ENCODE measurements at places on chromosomes 5 and 9.
A peak's percentile ranks its signal among the peaks of the same experiment; 100 is the strongest.

- H3K27me3 ChIP-seq = no peaks in the 10 kb centered on the region
- H3K4me1 ChIP-seq = no peaks in the 10 kb centered on the region
- H3K4me3 ChIP-seq = no peak overlapping the region
These were observed 126.7 kb downstream of the PRKACG start for GRCh38 chr9:68887232-68887631.

GRCh38 chr9:93216073-93216365, 32.1 kb downstream of the WNK2 start:
- H3K27me3 ChIP-seq = no peaks in the 10 kb centered on the region
- no peak for DNase-seq
- H3K4me3 ChIP-seq = no peak overlapping the region
- no peak overlapping the region for H3K27ac ChIP-seq

GRCh38 chr5:167688341-167689130, 602.9 kb upstream of the WWC1 start:
- no peak overlapping the region for H3K4me3 ChIP-seq
- H3K27me3 ChIP-seq = no peaks in the 10 kb centered on the region
- H3K4me1 ChIP-seq = no peaks in the 10 kb centered on the region
- DNase-seq = no peak
- no peaks in the 10 kb centered on the region for H3K36me3 ChIP-seq

- H3K27me3 ChIP-seq = no peaks in the 10 kb centered on the region
- H3K27ac ChIP-seq = no peak overlapping the region
- no peak overlapping the region for H3K4me3 ChIP-seq
- H3K36me3 ChIP-seq = no peaks in the 10 kb centered on the region
- no peak for DNase-seq
- H3K4me1 ChIP-seq = no peaks in the 10 kb centered on the region
These were observed 105.9 kb upstream of the DAP start for GRCh38 chr5:10866913-10867312.

GRCh38 chr5:54103871-54104270, 206.5 kb downstream of the ARL15 start:
- H3K36me3 ChIP-seq = no peaks in the 10 kb centered on the region
- no peak overlapping the region for H3K4me3 ChIP-seq
- no peaks in the 10 kb centered on the region for H3K4me1 ChIP-seq
- H3K27ac ChIP-seq = no peak overlapping the region
- no peaks in the 10 kb centered on the region for H3K27me3 ChIP-seq
- DNase-seq = no peak

DNA sequence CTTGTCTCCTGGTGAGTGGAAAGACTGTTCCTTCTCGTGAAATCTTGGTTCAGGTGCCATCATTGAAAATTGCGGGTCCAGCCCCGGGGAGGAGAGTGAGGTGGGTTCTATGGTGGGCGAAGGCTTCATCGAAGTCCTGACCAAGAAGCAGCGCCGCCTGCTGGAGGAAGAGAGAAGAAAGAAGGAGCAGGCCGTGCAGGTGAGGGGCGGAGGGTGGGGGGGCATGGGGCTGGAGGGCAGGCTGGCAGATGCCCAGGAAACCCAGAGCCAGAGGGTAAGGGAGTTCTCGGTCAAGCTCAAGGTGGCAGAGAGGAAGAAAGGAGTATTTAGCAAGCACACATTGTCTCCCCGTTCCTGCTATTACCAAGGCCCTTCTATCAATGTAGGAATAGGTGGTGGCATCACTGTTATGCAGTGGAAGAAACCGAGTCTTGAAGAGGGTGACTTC, 24.3 kb upstream of the POMT1 start:
- peaks cover 96% of the 10 kb centered on the region for H3K36me3 ChIP-seq
- no peaks in the 10 kb centered on the region for H3K4me1 ChIP-seq
- no peak overlapping the region for H3K4me3 ChIP-seq
- peak; percentile 51 for DNase-seq
- no peak overlapping the region for H3K27ac ChIP-seq
- H3K27me3 ChIP-seq = no peaks in the 10 kb centered on the region

- no peaks in the 10 kb centered on the region for H3K36me3 ChIP-seq
- H3K4me3 ChIP-seq = no peak overlapping the region
- no peak for DNase-seq
- H3K27ac ChIP-seq = no peak overlapping the region
- H3K4me1 ChIP-seq = no peaks in the 10 kb centered on the region
- no peaks in the 10 kb centered on the region for H3K27me3 ChIP-seq
These were observed 492.6 kb upstream of the BRINP1 start for GRCh38 chr9:119861842-119862241.

GRCh38 chr5:174412941-174413340, 311.4 kb upstream of the MSX2 start:
- DNase-seq = no peak
- H3K4me3 ChIP-seq = no peak overlapping the region
- H3K27me3 ChIP-seq = no peaks in the 10 kb centered on the region
- no peak overlapping the region for H3K27ac ChIP-seq

DNA sequence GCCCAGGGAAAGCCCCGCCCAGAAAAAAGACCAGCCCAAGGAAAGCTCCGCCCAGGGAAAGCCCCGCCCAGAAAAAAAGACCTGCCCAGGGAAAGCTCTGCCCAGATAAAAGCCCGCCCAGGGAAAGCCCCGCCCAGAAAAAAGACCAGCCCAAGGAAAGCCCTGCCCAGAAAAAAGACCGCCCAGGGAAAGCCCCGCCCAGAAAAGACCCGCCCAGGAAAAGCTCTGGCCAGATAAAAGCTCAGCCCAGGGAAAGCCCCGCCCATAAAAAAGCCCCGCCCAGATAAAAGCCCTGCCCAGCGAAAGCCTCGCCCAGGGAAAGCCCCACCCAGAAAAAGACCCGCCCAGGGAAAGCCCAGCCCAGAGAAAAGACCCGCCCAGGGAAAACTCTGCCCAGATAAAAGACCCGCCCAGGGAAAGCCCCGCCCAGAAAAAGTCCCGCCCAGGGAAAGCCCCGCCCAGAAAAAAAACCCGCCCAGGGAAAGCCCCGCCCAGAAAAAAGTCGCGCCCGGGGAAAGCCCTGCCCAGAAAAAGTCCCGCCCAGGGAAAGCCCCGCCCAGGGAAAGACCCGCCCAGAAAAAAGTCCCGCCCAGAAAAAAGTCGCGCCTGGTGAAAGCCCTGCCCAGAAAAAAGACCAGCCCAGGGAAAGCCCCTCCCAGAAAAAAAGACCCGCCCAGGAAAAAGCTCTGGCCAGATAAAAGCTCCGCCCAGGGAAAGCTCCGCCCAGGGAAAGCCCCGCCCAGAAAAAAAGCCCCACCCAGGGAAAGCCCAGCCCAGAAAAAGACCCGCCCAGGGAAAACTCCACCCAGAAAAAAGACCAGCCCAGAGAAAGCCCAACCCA, 11.9 kb downstream of the GRIN1 start:
- DNase-seq = no peak
- H3K27ac ChIP-seq = no peak overlapping the region
- no peak overlapping the region for H3K4me3 ChIP-seq
- H3K27me3 ChIP-seq = no peaks in the 10 kb centered on the region
- H3K36me3 ChIP-seq = no peaks in the 10 kb centered on the region
- H3K4me1 ChIP-seq = no peaks in the 10 kb centered on the region

GRCh38 chr5:138601444-138601843, 26.2 kb upstream of the HSPA9 start:
- H3K36me3 ChIP-seq = no peaks in the 10 kb centered on the region
- peaks cover 28% of the 10 kb centered on the region for H3K4me1 ChIP-seq
- no peaks in the 10 kb centered on the region for H3K27me3 ChIP-seq
- H3K27ac ChIP-seq = no peak overlapping the region
- H3K4me3 ChIP-seq = no peak overlapping the region
- DNase-seq = peak; percentile 33

- no peak overlapping the region for H3K4me3 ChIP-seq
- H3K4me1 ChIP-seq = peaks cover 5% of the 10 kb centered on the region
- no peak for DNase-seq
- H3K27me3 ChIP-seq = no peaks in the 10 kb centered on the region
- H3K36me3 ChIP-seq = no peaks in the 10 kb centered on the region
These were observed 217.5 kb downstream of the DENND1A start for GRCh38 chr9:123712399-123712798.

- no peak overlapping the region for H3K27ac ChIP-seq
- H3K27me3 ChIP-seq = no peaks in the 10 kb centered on the region
- peaks cover 22% of the 10 kb centered on the region for H3K4me1 ChIP-seq
- DNase-seq = peak; percentile 60
- peaks cover 8% of the 10 kb centered on the region for H3K36me3 ChIP-seq
- no peak overlapping the region for H3K4me3 ChIP-seq
These were observed 6.9 kb downstream of the ANXA6 start for GRCh38 chr5:151150471-151151262.

- DNase-seq = no peak
- no peaks in the 10 kb centered on the region for H3K36me3 ChIP-seq
- H3K27me3 ChIP-seq = no peaks in the 10 kb centered on the region
- H3K27ac ChIP-seq = no peak overlapping the region
- H3K4me3 ChIP-seq = no peak overlapping the region
These were observed 110.1 kb downstream of the OSTF1 start for GRCh38 chr9:75198436-75198835.

DNA sequence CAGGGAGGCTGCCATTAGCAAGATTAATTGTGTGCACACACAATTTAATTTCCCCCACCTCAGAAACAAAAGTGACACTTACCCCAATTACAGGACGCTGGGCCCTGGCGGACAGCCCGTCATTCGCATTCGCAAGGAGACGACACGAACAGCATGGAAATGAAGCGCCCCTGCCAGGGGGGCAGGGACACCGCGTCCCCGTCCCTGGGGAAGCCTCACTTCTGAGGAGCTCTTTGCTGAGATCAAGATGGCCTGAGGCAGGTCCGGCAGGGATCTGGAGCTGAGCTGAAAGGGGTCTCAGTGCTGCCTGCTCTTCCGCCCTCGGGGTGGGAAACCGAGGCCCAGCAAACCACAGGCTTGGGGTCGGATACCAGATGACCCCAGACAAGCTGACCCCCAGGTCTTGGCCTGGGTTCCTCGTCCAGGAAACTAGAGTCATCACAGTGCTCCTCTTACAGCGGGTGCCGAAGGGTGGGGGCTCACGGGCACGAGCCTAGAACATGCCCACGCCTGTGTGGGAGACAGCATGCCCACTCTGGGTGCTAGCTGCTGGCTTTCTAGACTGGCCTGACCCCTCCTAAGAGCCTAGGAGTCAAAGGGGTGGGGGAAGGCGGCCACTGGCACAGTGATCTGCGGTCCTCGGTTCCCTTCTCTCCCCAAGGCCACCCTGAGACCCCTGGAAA, 103.2 kb downstream of the VAV2 start:
- no peak overlapping the region for H3K4me3 ChIP-seq
- no peak for DNase-seq
- H3K36me3 ChIP-seq = no peaks in the 10 kb centered on the region
- peaks cover 5% of the 10 kb centered on the region for H3K4me1 ChIP-seq
- H3K27me3 ChIP-seq = no peaks in the 10 kb centered on the region
- no peak overlapping the region for H3K27ac ChIP-seq

DNA sequence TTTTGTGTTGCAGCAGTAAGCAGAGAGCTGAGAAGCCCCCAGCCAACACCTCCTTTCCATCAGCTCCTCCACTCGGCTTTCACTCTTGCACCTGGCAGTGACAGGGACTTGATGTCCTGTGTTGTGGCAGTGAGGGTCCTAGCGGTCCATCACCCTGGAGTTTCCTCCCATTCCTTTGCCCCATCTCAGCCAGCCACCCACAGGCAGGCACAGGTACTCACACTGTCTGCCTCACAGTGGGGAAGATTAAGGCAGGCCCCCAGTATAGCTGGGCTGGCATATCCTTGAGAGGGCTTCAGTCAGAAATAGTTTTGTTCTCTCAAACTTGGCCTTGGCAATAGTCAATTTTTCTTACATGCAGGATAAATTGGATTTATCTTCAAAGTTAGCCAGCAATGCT, 362.7 kb downstream of the GADD45G start:
- H3K4me1 ChIP-seq = peaks cover 4% of the 10 kb centered on the region
- no peak overlapping the region for H3K4me3 ChIP-seq
- H3K36me3 ChIP-seq = no peaks in the 10 kb centered on the region
- no peak for DNase-seq

GRCh38 chr5:24720743-24721142, 76.0 kb upstream of the CDH10 start:
- DNase-seq = no peak
- no peak overlapping the region for H3K27ac ChIP-seq
- no peaks in the 10 kb centered on the region for H3K36me3 ChIP-seq
- H3K27me3 ChIP-seq = no peaks in the 10 kb centered on the region
- H3K4me1 ChIP-seq = no peaks in the 10 kb centered on the region
- H3K4me3 ChIP-seq = no peak overlapping the region

- peaks cover 2% of the 10 kb centered on the region for H3K4me1 ChIP-seq
- DNase-seq = no peak
- H3K36me3 ChIP-seq = no peaks in the 10 kb centered on the region
These were observed 66.4 kb downstream of the NRG2 start for GRCh38 chr5:139976703-139977102.

DNA sequence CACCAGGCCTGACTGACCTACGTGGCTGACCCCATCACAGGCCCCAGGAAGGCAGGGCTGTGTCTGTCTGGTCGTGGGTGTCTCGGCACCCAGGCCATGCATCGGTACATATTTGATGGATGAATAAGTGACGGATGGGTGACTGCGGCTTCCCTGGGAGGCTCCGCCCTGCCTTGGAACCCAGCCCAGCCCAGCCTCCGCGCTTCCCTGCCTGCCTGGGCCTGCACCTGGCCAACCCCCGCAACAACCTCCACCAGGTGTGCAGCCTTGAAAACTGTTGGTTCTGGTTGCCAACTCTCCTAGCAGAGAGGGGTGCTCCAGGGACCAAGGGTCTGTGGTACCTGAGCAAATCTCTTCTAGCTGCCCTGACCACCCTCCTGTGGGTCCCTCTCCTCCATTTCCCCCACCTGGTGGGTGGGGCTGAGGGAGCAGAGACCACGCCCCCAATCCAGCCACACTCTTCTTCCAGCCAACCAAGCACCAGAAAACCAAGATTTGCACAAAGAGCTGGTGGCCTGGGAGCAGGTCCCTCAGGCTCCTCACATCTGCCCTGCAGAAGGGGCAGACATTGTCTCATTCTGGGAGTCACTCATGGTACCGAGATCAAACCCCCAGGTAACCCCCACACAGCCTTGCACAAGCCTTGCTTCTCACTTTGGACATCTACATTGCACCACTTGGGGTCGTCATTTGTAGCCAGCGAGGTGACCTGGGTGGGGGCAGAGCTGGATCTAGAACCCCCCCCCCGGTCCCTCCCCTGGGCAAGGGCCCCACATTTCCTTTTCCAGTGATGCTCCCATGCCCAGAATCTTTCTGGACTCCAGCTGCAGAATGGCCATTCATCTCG, 100.6 kb upstream of the IER5L start:
- H3K4me3 ChIP-seq = no peak overlapping the region
- no peaks in the 10 kb centered on the region for H3K27me3 ChIP-seq
- peaks cover 8% of the 10 kb centered on the region for H3K4me1 ChIP-seq
- H3K36me3 ChIP-seq = no peaks in the 10 kb centered on the region
- H3K27ac ChIP-seq = no peak overlapping the region

Measured in thyroid gland (tissue), 4 donors.